ENCODE measurements at places on chromosomes 16 and 17. TPM values are rescaled to one million over a fixed set of nuclear protein-coding genes. Genes with fewer than 3 reads are reported as not detected.

- no peak for DNase-seq
- peaks cover 7% of the 10 kb centered on the region for H3K27me3 ChIP-seq
- no peak overlapping the region for H3K4me3 ChIP-seq
- H3K4me1 ChIP-seq: no peaks in the 10 kb centered on the region
- no peak overlapping the region for H3K27ac ChIP-seq
- no peaks in the 10 kb centered on the region for H3K36me3 ChIP-seq
Measured at GRCh38 chr16:15548482-15548891, 94.5 kb downstream of the MARF1 start.

GRCh38 chr17:62902531-62903220 lies 63.4 kb upstream of the TANC2 start:
- peaks cover 32% of the 10 kb centered on the region for H3K4me1 ChIP-seq
- H3K4me3 ChIP-seq: peak overlapping the region; percentile 6
- DNase-seq: no peak
- H3K36me3 ChIP-seq: peaks cover 4% of the 10 kb centered on the region

- no peak overlapping the region for H3K27ac ChIP-seq
- H3K27me3 ChIP-seq: no peaks in the 10 kb centered on the region
- H3K36me3 ChIP-seq: no peaks in the 10 kb centered on the region
- H3K4me3 ChIP-seq: no peak overlapping the region
- no peak for DNase-seq
- no peaks in the 10 kb centered on the region for H3K4me1 ChIP-seq
Measured at GRCh38 chr16:80231121-80231520, 309.7 kb upstream of the DYNLRB2 start.

DNA sequence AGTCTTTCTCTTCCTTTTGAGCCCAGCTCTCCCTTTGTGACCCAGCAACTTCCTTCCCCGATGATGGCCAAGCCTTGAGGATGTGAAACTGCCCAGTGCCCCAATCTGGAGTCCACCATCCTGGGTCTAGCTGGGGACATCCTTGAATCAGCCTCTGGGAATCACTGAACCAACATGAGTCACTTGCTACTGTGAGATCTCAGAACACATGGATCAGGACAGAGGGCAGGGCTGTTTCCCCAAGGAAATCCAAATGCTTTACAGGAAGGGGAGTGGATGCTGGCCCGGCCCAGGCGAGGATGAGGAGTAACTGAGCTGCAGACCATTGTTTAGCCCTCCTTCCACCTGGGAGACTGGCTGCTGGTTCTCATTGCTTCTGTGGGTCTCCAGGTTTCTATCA lies 547.6 kb downstream of the WWOX start:
- H3K27me3 ChIP-seq: no peaks in the 10 kb centered on the region
- no peak for DNase-seq
- H3K36me3 ChIP-seq: peaks cover 8% of the 10 kb centered on the region
- no peak overlapping the region for H3K27ac ChIP-seq
- H3K4me1 ChIP-seq: no peaks in the 10 kb centered on the region
- no peak overlapping the region for H3K4me3 ChIP-seq

- no peaks in the 10 kb centered on the region for H3K36me3 ChIP-seq
- no peaks in the 10 kb centered on the region for H3K4me1 ChIP-seq
- H3K27ac ChIP-seq: no peak overlapping the region
- no peak for DNase-seq
- H3K4me3 ChIP-seq: no peak overlapping the region
- H3K27me3 ChIP-seq: no peaks in the 10 kb centered on the region
Measured at GRCh38 chr17:70034158-70034557, 40.9 kb upstream of the KCNJ16 start.

GRCh38 chr17:16044487-16044886 lies 44.9 kb downstream of the TTC19 start:
- peaks cover 13% of the 10 kb centered on the region for H3K36me3 ChIP-seq
- no peak overlapping the region for H3K27ac ChIP-seq
- no peak overlapping the region for H3K4me3 ChIP-seq

- no peaks in the 10 kb centered on the region for H3K36me3 ChIP-seq
- no peak overlapping the region for H3K4me3 ChIP-seq
- H3K4me1 ChIP-seq: peaks cover 11% of the 10 kb centered on the region
- no peak overlapping the region for H3K27ac ChIP-seq
- DNase-seq: no peak
Measured at GRCh38 chr17:72515291-72516065, 394.7 kb downstream of the SOX9 start.

GRCh38 chr16:2288726-2289125 lies 20.8 kb upstream of the RNPS1 start:
- H3K4me1 ChIP-seq: peaks cover 1% of the 10 kb centered on the region
- H3K27me3 ChIP-seq: peaks cover 2% of the 10 kb centered on the region
- H3K27ac ChIP-seq: no peak overlapping the region
- no peak overlapping the region for H3K4me3 ChIP-seq

- no peaks in the 10 kb centered on the region for H3K4me1 ChIP-seq
- H3K27ac ChIP-seq: no peak overlapping the region
- H3K4me3 ChIP-seq: no peak overlapping the region
- DNase-seq: no peak
Measured at GRCh38 chr17:70208825-70209555, 39.7 kb downstream of the KCNJ2 start.

The CCL18 gene
- not detected for total RNA-seq

The EPX gene
- not detected for total RNA-seq

The DRC3 gene
- total RNA-seq: 0.29 TPM

The SLC25A39 gene
- total RNA-seq: 104 TPM

The ANKS4B gene
- total RNA-seq: not detected

The SEPTIN12 gene
- total RNA-seq: 0.96 TPM

Data from glutamatergic neuron (in vitro differentiated cells).